GM19239 (cell line): ENCODE measurements at places on chromosomes 12 and 14.

- no peak for DNase-seq
Observed at GRCh38 chr14:102979406-102979805, 56.9 kb downstream of the AMN start.

DNA sequence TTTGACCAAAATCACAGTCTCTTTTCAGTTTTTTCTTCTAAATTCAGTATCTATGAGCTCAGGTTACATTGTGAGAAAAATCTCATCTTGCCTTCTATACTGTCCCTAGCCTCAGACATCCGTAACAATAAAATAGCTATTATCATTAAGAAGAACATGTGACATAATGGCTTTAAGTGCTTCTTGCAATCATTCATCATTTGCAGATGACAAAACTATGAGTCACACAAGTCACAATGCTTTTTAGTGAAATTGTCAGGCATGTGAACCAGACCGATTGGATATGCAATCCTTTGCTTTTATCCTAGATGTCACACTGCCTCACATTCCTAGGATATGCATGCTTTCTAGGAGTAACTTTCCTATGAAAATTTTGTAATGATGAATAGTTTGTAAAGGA is 313.1 kb downstream of the SLC6A15 start:
- no peak for DNase-seq

DNA sequence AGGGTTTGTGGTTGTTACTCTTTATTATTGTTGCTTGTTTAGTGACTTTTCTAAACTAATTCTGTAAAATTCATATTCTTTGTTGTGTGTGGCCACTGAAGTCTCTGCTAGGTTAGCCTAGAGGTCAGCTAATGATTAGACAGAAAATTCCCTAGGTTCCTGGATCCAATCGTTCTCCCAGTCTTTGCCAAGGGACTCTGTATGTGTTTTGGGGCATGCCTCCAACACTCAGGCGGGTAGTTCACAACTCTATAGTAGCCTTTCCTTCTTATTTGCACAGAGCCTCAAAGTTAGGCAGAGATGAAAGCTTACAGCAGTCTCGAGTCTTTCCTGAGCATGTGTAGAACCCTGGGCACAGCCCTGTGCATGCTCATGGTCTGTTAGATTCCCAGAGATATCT is 32.7 kb upstream of the RIN3 start:
- no peak for DNase-seq

- DNase-seq, result no peak
Observed at GRCh38 chr14:102927878-102928411, 5.5 kb downstream of the AMN start.

GRCh38 chr12:128813883-128814282 is 9.9 kb downstream of the SLC15A4 start:
- DNase-seq, result no peak

- DNase-seq, result no peak
Observed at GRCh38 chr12:32217354-32218310, 111.0 kb downstream of the BICD1 start.

DNA sequence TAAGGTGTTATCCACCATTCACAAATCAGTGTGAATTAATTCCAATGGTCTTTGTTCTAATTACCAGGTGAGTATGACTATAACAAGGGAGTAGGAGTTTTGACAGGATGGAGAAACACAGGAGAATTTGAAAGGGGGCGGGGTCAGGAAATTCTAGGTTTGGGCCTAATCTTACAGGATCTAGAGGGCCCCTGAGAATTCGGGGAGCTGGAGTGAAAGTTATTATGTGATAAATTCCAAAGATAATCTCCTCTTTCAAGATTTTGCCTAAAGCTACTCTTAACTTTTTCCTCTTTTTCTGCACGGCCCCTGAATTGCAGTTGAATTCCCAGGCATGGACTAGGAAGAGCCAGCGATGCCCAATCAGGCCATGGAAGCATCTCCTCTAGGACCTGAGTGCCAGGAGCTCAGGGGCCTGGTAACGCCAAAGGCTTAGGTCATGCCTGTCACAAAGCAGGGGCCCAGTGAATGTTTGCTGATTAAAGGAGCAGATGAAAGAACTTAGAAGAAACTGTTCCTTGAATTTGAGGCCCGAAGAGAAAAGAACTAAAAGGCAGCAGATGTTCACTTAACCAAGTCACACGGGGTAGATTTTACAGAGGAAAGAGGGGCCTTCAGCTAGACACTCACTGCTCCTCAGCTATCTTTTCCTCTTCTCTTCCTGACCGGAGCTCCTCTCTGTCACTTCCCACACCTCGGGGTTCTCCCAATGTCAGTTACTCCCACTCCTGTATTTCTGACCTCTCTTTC is 195.5 kb downstream of the PPM1H start:
- DNase-seq, result no peak

DNA sequence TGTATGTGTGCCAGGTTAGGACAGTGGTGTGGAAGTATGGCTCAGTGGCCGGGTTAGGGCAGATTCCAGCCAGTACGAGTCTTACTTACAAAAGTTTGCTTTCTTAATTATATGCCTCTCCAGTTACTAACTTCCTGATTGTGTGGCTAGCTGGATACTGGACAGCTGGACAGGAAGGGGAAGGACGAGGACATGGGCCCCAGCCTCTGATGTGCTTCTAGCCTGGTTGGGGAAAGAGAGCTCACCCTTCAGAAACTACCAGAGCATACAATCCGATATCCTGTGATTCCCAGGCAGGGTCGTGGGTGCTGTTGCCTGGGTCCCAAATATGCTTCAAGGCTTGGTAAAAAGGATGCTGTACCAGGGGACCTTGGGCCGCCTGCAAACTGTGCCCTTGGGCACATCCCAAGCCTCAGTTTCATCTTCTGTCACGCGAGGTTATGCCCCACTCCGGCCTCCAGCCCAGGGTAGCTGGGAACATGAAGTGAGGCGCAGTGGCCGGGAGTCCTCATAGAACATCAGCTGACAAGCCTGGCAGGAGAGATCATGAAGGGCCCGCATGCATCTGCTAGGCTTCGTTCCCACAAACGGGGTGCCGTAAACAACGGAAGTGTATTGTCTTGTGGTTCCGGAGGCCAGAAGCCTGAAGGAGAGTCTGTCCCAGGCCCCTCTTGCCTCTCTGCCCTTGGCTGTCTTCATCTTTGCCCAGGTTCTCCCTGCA is 23.2 kb upstream of the RIN3 start:
- DNase-seq, result no peak

DNA sequence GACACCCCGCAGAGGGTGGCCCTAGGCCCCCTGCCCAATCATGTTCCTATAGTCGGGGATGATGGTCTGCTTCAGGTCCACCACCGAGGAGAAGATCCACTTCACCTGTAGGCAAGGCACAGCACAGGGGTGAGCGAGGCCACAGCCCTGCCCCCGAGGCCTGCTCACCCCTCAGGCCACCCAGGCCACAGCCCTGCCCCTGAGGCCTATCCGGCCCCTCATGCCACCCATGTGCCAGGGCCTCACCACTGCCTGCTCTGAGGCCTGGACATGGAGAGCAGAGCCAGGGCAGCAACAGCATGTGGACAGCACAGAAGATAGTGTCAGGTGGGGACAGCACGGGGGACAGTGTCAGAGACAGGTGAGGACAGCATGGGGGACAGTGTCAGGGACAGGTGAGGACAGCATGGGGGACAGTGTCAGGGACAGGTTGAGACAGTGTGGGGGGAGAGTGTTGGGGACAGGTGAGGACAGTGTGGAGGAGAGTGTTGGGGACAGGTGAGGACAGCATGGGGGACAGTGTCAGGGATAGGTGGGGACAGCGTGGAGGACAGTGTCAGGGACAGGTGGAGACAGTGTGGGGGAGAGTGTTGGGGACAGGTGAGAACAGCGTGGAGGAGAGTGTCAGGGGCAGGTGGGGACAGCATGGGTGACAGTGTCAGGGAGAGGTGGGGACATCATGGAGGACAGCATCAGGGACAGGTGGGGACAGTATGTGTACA is 239.7 kb downstream of the TMEM121 start:
- no peak for DNase-seq

DNA sequence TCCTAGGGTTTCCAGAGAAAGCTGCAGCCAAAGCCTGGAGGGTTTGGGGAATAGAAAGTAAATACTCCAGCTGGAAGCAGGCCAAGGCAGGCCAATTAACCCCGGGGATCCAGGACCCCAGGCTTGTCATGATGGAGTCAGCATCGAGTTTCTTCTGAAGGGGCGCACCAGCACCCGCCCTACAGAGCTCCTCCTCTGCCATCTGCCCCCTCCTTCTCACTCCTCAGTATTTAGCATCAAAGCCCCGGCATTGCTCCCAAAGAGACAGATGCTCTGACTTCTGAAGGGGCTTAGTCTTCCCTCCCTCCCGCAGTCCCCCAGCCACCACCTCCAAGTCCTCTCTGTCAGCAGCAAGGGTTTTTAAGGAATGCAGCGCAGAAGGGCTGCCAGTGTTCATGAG is 285.1 kb upstream of the NOS1 start:
- DNase-seq, result no peak

DNA sequence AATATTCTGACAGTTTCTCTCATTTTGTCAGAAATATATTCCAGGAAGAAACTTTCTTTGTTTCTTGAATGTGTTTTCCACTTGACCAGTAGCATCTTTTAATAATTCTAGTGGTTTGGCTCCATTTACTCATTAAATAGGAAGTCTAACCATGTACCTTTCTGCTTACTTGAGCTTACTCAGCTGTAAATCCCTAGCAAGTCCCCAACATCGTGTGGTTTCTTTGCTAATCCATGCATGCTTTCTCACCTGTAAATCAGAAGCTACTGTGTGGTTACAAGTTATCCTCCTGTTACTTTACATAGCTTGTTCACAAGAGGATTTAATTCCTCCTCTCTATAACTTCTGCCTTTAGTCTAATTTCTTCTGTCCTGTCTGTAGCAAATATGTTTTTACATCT is 227.7 kb downstream of the FSCB start:
- no peak for DNase-seq

DNA sequence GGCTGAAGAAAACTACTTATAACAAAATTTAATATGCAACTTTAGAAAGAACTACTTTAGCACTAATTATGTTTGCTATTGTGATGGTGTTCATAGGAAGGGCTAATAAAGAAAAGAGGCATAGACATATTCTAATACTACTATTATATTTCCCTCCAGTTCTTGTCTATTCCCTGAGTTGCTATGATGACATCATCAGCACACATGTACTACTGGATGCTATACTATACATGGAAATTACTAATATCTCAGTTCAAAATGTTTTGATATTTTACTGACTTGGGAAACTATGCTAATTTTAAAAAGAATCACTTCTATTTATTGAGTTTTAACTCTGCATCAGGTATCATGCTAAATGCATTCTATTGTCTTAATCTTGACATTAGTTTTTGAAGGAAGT is 101.6 kb downstream of the EPS8 start:
- DNase-seq, result no peak

DNA sequence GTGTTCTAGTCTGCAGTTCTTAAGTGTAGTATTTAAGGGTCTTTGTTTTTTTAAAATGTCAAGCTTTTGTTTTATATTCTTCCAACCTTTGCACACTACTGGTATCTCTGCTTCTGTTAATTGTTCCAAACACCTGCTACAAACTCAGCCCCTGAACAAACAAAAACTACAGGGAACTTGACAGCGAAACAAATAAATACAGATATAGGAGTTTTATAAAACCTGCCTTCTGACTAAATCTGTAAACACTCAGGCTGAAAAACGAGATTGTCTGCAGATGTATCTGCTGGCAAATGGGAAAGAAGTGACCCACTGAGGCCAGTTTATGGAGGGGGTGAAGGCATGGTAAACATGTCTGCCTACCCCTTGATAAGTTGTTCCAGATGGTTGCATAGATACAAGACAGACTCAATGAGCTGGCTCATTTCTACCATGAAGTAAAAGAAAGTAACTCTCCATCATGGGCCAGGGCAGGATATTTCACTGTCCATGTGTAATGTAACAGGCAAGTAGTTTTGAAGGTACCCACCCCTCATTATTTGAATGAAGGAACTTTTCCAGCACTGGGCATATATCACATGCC is 75.6 kb downstream of the LMO3 start:
- DNase-seq, result no peak

DNA sequence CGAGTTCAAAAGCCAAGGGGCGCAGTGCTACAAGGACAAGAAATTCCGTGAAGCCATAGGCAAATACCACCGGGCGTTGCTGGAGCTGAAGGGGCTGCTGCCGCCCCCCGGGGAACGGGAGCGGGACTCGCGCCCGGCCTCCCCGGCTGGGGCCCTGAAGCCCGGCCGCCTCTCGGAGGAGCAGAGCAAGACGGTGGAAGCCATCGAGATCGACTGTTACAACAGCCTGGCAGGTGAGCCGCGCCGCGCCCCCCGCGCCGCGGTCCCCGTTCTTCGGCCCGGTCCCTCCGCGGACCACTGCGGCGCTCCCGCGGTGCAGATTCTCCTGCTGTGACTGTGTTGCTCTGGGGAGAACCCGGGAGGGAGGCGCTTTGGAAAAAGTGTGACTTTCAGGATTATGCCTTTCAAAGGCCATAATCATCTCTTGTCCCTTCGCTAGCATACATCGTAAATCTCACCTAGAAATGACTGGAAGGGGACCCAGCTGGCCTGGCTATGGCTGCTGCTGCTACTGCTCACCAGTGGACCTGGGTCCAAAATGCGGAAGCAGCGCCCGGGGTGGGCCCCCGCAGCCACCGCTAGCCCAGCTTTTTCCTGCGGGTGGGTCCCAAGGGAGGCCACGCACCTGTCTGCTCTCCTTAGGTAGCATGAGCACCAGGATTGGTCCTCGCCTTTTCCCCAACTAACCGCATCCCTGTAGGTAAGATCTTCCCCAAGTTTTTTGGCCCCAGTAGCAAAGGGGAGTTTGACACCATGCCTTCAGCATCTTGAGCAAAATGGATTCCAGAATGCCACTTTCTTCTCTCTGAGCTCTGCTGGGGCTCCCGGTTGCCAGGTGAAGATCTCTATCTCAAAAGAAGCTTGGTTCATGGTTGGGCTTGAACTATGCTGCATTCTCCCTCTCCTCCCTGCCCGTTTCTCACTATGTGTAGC is 853 bp downstream of the TTC9 start:
- DNase-seq, result peak; percentile 54

- DNase-seq, result no peak
Observed at GRCh38 chr14:45798659-45799058, 545.7 kb upstream of the MIS18BP1 start.

DNA sequence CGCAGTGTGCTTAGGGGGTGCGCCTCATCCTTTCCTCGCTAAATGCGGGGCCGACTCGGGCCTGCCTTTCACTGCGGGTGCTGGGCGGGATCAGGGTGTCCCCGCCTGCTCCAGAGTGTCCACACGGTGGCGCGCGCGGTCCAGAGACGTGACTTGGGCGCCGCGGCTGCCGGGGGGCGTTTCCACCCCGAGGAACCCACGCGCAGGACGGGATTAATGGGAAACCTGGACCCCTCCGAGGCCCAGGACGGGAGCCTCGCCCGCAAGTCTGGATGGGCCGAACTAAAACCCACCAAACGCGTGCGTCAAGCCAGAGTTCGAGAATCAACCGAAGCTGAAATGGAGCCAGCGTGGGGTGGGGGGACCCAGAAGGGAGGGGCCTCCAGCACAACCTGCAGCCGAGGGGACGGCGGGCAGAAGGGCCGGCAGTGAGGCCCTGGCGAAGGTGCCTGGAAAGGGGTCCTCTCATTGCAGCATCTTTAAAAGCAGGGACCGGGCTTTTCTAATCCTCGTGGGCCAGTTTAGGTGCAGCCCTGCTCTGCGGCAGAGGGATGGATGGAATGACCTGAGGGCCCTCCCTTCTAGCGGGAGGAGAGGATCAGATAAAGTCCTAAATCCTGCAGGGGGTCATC is 93.3 kb downstream of the NINJ2 start:
- DNase-seq, result peak; percentile 98

- DNase-seq, result no peak
Observed at GRCh38 chr12:53539526-53539925, 32.2 kb upstream of the NPFF start.
